ENCODE measurements at places on chromosomes 6 and 20. TPM values are rescaled to one million over a fixed set of nuclear protein-coding genes. Genes with fewer than 3 reads are reported as not detected.

DNA sequence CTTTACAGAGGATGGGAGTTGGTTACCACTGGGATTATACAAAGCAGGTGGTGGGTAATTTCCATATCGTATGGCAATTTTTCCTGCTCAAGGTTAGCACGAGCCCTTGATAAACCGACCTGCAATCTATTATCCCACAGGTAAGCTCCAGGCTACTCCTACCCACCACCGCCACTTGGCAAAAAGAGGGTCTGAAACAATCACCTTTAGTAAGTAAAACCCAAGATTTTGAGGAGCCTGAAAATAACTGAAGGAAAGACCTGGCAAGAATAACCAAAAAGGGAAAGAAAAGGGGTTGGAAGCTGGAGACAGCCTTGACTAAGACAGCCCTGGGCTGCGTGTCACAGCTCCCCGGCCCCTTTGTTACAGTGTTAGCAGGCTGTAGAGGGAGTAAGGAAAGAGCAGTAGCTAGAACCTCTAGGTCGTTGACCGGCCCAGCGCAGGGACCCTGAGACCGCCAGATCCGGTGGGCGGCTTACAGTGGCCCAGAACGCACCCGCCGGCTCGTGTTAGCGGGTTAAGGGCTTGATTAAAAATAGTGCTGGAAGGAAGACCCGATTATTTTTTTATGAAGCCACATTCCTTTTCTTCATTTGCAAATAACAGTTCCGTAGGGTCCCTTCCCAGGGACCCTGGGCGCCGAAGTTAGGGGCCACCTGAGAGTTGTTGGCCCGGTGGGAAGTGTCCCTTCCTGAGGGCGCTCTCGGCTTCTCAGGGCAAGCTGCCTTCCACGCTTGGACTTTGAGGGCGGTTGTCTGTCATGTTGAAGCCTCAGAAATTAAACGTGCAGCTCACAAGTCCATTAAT is 30.5 kb downstream of the TFAP2B start:
- no peak for DNase-seq

The PKIB gene
- total RNA-seq, result 1.1 TPM

DNA sequence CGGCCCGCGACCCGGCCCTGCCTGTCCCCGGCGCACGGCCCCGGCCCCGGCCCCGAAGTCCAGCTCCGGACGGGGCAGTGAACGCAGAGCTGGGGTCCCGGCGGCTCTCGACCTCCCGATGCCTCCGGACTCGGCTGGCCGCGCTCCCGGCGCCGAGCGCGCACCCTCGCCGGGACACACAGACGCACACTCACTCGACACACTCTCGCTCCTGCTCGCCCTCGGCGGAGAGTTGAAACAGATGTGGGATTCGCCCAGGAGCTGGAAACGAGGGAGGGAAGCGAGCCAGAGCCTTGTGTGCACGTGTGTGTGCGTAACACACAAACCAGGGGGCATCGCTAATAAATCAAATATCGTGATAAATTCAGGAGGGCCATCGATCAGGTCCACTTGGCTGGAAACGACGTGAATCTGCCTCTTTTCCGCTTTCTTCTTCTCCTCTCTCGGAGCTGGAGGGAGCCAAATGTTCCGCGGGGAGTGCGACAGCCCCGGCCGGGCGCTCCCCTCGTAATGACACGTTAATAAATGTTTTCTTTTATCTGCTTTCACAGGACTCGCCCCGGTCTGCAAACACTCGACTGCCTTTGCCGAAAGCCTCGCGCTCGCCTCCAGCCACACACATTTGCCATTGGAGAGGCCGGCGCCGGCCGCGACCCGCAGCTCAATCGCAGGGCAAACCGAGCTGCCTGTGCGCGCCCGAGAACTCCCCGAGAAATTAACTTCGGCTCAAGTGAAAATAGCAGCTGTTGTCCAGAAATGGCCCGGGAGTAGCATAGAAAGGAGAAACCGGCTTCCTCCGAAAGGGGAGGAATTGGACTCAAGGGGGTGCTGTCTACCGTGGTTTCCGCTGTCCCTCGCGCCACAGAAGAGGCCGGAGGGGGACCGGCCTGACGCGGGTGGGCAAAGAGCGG is 828 bp upstream of the SULF2 start:
- DNase-seq, result peak; percentile 37

DNA sequence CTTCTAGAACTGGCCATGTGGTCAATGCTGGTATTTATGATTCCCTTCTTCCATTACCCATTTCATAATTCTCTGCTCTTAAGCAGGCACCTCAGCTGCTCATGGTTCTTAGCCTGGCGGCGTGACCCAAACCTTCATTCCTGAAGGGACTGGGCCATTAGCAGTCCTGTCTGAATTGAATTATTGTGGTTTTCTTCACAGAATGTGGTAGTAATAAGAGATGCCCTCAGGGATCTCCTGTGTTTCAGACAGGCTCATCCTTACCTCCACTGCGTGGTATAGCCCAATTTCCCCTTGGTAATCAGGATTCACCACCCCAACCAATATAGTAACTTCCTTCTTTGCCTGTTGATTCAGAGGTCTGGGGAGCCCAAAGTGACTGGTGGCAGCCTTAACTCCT is 37.6 kb downstream of the PKIB start:
- no peak for DNase-seq

DNA sequence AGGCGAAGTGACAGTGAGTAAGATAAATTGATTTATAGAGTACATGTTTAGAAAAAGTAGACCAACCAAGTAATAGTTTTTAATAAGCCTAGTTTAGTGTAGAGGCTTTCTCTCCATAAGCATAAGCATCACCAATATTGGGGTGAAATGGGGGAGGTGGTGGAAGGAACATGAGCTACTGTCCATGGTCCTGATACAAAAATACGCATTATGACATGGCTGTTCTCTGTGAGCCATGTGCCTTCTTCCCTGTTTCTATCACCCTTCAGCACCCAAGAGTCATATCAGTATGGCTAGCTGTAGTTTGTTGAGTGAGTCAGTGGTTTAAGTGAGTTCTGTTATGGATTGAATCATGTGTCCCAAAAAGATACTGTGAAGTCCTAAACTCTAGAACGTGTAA is 150.8 kb downstream of the EDN1 start:
- DNase-seq, result no peak

The NR2E1 gene
- total RNA-seq, result not detected

DNA sequence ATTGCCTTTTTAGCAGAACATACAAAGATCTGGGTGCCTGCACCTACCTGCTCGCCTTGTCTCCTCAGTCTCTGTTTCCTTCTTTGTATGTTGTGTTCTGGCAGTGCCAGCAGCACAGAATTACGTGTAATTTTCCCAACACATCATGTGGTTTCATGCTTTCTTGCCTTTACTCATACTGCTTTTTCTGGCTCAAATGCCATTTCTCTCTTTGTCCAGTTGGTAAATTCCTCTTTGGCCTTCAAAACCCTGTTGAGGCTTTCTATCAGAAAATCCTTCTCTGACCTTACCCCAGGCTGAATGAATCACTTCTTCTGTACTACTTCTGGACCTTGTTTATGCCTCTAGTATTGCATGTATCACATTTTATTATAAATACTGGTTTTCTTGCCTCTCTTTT is 31.8 kb downstream of the L3MBTL3 start:
- no peak for DNase-seq

GRCh38 chr6:158158123-158158522 is 9.9 kb downstream of the SERAC1 start:
- DNase-seq, result no peak

GRCh38 chr6:43103253-43103876 is 27.3 kb downstream of the PTK7 start:
- no peak for DNase-seq

GRCh38 chr20:53364646-53365045 is 229.0 kb downstream of the ZNF217 start:
- DNase-seq, result no peak

DNA sequence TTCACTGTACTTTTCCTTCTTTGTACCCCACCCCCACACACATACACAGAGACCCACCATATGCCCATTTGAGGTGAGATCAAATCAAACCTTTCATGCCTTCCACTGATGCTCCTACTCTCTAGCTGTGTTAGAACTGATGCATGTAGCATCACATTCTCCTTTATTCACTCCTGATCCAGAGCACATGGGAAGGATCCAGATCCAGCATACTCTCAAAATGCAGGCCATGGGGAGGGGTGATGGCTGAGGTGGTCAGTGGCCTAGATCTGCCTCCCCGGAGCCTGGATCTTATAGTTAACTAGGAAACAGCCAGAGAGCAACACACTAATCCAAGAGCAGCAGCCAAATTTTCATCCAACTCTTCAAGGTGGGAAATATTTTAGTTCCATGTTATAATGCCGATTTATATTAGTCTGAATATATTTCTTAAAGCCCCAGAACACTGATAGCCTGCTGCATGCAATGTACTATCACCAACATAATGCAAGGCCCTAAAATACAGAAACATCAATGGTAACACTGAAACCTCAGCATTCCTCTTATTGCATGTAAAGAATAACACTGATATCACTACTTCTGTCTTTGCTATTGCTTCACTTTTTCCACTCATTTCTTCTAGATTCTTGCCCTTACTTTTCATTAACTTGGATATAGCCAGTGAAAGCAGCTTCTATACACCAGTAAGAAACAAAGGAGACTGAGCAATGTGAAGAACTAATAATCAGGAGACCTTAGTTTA is 126.8 kb upstream of the BEND6 start:
- no peak for DNase-seq

DNA sequence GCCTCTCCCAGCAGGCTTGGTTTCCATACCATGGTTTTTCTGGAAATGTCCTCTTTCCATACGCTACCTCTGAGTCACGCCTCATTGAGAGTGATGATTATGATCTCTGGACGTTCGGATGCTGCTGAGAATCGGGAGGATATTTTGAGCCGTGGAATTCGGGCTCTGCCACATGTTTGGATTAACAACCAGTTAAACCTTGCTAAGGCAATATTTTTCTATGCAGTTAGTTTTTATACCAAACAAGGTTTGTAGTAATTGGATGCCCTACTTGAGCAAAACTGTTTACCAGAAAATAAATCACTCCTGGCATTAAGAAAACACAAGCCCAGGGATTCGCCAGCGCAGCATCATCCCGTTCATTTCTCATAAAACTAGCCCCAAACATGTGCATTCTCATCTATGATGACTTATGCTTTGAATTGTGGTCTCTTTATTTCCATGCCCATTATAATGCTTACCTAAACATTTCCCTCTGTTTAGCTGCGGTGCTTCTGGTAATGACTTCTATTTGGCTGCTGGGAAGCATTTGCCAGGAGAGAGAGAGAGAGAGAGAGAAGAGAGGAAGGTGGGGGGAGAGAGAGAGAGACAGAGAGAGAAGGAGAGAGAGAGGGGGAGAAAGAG is 198.9 kb downstream of the CLIC5 start:
- no peak for DNase-seq

The ANKRD60 gene
- not detected for total RNA-seq

DNA sequence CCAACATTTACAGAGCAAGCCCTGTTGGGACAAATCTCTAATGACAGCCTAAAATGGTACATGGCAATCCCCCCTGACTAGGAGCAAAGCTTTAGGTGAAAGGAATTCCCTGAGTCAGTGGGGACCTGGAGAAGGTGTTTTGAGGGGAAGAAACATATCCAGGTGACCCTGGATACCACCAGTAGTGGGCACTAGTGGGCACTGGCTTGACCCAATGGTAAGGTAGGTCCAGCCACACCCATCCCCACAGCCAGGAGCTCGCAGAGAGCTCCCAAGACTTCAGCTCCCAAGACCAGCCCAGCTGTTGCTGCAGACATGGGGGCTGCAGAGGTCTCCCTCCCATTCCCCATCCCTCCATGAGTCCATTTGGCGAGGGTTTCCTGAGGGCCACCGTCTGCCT is 19.5 kb downstream of the GRM4 start:
- DNase-seq, result no peak

The GRM1 gene
- not detected for total RNA-seq

The LRRC73 gene
- total RNA-seq, result not detected

The IL20RA gene
- 1.1 TPM for total RNA-seq

DNA sequence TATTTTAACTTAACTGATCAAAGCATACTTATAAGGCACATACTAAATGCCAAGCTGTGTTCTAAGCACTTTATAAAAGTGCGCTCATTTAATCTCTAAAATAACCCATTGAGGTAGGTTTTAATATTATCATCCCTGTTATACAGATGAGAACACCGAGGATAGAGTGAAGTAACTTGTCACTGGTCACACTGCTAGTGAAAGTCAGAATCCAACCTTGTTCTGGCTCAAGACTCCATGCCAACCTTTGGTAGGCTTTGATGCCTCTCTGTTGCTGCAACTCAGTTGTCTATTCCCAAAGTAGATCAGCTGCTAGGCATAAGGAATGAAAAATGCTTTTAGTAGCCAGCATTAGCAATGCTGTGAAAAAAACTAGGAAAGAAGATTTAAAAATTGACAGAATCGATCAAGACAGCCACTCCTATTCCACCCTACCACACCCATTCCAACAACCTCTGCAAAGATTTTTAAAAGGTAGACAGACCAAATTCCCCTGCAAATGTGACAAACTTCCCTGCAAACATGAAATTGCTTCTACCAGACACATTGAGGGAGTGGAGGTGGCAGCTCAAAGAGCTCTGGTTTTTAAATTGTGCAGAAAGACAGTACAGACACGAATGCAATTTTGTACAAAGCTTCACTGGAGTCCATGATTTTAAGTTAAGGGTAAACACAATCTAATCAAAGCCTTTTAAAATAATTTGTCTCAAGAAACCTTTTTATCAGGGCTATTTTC is 39.8 kb upstream of the CAP2 start:
- DNase-seq, result no peak

GRCh38 chr6:103783329-103783728 is 1076.4 kb downstream of the HACE1 start:
- no peak for DNase-seq

All from omental fat pad (tissue), 4 donors.